NCI-H524 (cell line): ENCODE measurements at places on chromosomes 1 and 21.

DNA sequence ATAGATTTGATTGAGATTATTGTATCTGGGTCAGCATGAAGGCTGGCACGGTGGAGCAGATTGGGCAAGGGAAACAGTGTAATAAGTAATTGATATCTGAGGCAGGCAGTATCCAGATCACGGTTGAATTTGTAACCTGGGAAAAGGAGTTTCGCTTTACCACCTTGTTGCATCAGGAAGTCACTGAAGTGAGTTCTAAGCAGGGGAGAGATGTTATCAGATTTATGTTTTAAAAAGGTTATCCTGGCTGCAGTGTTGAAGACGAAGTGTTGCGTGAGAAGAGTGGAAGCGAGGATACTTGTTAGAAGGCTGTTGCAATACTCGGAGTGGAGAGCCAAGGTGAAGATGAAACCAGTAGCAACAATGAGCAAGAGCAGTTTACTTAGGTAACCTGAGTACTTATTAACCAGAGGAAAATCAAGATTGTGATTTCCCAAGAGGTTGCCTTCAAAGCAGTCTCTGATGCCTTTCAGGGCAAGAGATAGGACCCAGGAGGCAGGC, 77.8 kb downstream of the LHX9 start:
- DNase-seq = no peak

DNA sequence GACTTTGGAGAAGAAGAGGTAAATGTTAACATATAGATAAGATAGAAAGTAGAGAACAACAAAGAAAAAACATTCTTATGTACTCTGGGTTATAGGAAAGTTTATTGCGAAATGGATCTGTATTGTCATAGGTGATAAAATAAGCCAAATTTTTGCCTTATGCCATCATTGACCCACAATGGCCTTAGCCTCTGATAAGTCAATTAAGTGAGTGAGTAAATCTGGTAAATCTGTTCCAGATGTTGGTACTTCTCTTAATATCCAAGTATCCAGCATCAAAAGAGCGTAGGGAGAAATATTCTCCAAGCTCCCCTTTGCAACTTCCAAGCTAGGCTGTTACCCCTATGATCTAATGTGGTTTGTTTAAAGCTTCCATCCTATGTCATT, 38.3 kb upstream of the CLCA4 start:
- DNase-seq = no peak

GRCh38 chr1:99886841-99887240, 36.7 kb downstream of the AGL start:
- DNase-seq = no peak

- DNase-seq = no peak
Observed at GRCh38 chr1:195867638-195868037, 740.6 kb downstream of the KCNT2 start.

DNA sequence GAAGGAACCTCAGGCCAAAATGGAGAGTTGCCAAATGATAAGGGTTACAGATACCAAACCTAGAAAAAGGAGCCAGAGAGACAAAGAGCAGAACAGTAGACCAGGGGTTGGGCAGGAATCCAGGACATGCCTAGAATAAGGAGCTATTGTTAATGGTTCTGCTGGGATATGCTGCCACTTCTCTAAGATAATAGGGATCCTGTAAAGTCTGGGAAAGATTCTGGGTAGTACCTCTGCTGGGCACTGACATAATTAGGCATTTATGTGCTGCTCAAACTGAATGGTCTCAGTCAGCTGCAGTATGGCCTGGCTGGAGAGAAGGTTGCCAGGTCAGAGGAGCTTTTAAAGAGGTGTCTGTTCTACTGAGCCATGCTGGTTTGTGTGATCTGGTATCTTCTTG, 19.9 kb upstream of the NRIP1 start:
- no peak for DNase-seq

GRCh38 chr1:25163986-25164385, 68.3 kb downstream of the SYF2 start:
- no peak for DNase-seq

DNA sequence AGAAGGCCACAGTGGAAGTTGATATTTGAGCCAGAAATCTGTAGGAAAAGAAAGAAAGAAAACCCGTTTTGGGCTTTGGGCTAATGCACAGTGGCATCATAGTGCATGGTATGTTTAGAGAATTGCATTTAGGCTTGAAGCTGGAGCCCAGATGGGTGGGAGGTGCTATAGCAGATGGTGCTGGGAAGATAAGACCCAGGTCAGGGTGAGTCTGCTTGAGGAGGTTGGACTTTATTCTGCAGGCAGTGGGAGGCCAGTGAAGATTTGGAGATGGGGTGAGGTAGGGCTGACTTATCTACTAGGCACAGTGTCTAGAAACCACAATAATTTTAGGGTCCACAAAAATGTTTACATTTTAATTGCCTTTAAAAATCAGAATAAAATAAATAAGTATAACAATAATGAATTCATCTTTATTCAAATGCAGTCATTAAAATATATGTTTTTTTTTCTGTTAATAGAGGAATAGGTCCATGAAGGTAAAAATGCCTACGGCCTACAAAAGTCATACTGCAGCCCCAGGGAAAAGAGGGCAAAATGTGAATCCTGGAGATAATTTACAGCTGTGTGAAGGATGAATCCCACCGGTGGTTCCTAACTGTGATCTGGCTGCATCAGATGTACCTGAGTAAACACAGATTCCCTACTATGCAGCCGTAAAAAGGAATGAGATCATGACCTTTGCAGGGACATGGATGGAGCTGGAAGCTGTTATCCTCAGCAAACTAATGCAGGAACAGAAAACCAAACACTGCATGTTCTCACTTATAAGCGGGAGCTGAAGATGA, 8.7 kb downstream of the DNAJC6 start:
- DNase-seq = peak; percentile 91

GRCh38 chr1:210769473-210769872, 364.5 kb downstream of the KCNH1 start:
- DNase-seq = no peak

GRCh38 chr1:155070721-155071569, 7.4 kb downstream of the EFNA4 start:
- DNase-seq = peak; percentile 83

DNA sequence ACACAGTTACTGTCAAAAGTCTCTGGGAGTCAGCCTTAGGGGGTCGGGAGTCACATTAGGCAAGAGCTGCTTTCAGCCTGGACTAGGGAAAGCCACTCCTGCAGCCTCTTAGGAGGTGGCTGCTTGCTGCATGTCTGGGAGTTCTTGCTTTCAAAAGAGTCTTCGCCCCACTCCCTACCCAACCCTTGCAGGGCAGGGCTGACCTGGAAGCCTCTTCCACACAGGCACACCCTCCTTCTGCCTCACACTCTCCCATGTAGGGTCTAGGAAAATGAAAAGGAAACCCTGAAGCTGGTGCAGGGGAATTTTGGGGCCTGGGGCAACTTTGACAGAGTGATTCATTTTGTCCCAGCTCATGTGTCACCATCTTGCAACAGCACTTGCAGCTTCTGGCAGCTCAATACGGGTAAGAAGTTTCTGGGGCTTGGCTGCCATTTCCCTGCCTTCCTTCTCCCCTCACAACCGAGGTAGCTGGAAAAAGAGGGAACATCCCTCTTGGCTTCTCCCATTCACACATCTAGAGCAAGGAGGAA, 37.3 kb downstream of the KCND3 start:
- no peak for DNase-seq

GRCh38 chr1:192491804-192492554, 83.6 kb upstream of the RGS1 start:
- no peak for DNase-seq

DNA sequence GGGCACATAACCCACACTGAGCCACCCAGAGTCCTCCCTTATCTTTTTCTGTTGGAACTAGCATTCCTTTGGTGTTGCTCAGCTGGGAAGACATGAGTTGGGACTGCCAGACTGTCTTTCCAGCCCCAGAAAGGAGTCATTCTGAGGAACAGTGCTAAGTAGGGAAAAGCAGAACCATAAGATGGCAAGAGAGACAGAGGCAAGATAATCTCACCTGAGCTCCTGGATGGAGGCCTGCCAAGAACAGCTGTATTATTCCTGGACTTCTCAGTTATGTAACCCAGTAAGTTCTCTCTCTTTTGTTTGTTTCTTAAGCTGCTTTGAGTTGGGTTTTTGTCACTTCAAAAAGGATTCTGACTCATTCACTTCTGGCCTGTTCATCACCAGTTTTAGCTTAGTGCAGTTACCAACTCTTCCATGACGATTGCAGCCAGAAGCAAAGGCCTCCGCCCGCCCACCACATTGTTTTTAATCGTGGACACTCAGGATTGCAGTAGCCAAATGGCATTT, 134.4 kb downstream of the OMA1 start:
- no peak for DNase-seq

DNA sequence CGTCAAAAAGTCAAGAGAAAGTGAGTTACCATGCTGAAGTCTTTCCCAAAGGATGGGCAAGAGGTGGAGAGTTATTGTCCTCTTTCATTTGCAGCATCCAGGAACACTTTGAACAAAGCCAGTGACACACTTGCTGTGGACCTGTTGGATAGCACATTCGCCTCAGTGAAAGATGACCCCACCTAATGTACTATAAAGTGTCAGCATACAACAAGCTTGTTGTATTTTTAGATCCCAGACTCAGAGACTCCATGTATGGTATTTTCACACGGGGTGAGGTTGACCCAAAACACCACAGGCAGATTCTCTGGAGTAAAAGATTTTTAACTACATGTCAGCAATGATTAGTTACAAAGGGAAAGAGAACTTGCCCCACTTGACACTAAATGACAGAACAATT, 273.8 kb downstream of the PTBP2 start:
- no peak for DNase-seq

GRCh38 chr1:186183970-186184628, 191.0 kb downstream of the TPR start:
- no peak for DNase-seq

DNA sequence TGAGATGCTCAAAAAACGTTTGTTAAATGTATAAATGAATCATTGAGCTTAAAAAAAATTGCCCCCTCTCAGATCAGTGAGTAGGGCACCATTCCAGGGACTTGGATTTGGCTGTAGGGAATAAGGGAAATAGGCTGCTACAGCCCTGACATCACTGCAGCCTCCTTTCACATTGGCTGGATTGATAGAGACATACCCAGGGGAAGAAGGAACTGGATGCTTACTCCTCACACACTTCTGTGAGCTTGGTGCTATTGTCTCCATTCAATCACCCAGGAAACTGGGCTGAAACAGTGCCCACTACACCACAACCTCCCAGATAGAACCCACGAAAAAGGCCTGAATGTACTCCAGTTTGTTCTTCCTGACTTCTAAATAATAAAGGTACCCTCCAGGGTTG, 87.2 kb downstream of the TGFBR3 start:
- no peak for DNase-seq

DNA sequence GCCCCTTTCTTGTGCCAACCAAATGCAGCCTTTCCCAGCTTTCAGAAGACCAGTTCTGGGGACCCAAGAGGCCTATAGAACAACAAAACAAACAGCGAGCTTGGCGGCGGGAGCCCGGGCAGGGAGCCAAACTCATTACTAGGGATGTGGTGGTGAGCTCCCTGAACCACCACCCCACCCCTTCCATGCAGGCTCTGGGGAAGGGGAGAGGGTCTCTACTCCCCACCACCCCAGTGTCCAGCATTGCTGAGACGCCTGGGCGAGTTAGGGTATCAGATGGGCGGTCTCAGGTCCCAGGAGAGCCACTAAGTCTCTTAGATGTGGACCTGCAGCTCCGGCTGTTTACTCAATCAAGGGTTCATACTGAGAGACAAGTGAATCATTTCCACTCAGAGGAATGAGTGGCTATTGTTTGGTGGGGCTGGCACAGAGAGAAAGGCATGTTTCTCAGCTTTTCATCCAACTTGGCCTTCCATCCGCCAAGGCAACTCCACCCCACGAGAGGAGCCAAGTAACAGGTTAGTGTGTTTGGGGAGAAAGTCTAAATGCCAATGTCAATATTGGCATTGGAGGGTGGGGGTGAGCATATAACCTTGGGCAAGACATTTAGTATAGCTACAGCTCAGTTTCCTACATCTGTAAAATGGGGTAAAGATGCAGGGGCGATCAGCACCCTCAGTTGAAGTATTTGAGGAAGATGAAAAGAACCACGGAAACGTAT, 40.9 kb downstream of the PLXNA2 start:
- DNase-seq = no peak

DNA sequence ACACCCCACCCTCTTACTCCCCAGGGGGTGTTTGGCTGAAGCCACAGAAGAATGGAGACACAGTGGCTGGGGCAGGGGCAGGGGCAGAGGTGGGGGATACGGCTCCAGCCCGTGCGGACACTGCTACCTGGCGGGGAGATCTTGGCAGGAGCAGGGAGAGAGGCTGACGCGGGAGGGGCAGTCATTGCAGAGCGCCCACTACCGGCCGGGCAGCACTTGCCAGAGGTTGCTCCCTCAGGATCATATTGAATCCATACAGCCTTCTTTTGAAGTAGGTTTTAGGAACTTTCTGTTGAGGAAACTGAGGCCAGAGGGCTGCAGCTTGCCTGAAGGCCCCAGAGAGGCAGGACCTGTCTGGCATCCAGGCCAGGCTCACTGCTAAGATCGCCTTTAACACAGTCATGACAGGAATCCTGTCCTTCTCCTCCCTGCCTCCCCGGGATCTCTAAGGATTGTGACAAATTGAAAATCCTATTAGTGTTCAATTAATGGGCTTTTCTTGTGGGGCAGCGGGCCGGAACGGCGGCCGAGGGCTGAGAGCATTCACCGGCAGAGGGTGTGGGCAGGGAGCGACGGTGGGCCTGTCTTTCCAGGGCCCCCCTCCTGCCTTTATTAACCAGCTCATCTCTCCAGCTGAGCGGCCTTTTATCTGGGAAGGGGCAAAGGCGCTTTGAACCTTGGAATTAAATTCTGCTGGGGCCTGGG, 65.5 kb upstream of the WNT4 start:
- peak; percentile 61 for DNase-seq

- DNase-seq = peak; percentile 42
Observed at GRCh38 chr21:45541221-45542039, 810 bp downstream of the SLC19A1 start.

- no peak for DNase-seq
Observed at GRCh38 chr1:18350747-18351146, 130.0 kb upstream of the KLHDC7A start.

DNA sequence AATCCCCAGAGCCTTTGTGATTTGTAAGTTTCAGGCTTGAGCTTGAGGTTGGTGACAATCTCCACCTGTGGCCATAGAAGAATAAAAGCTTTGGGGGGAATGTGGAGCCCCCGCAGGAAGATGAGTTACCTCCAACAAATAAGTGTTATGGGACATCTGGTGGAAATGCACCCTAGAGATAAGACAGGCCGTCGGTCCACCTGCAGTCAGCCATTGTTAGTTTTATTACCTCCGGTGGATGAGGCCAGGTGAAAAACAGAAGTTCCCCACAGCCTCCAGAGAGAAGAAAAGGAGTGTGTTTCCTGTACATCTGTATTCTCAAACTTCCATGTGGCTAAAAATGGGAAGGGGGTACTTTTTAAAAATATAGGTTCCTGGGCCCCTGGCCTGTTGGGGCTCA, 137.4 kb downstream of the KAZN start:
- no peak for DNase-seq

GRCh38 chr1:46248122-46248920, 758 bp downstream of the RAD54L start:
- DNase-seq = peak; percentile 14

GRCh38 chr1:65289449-65289848, 19.9 kb upstream of the DNAJC6 start:
- no peak for DNase-seq
